ENCODE measurements at places on chromosomes 6 and 20.

DNA sequence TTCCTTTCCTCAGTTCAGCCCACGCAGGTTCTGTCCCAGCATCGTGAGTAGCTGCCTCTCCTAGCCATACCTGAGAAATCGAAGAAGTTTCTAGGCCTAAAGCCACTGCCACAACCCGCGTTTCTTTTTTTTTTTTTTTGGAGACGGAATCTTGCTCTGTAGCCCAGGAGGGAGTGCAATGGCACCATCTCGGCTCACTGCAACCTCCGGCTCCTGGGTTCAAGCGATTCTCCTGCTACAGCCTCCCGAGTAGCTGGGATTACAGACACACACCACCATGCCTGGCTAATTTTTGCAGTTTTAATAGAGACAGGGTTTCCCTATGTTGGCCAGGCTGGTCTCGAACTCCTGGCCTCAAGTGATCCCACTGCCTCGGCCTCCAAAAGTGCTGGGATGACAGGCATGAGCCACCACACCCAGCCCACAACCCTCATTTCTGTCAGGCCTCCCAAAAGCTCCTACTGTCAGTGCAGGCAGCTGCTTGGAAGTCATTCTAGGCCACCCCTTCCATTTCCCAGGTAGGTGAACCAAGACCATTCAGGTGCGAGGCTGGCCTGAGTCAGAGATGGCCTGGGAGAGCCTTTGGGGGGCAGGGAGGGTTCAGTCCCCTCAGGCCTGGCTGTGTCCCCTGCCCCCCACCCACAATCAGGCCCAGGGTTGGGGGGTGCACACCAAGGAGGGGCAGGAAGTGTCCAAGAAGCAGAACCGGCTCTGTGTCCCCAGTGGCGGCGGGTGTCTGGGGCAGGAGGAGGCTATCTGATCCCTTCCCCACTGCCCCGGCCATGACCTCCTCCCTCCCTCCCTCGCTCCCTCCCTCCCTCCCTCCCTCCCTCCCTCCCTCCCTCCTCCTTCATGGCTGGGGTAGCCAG lies 47.2 kb downstream of the NOL4L start:
- DNase-seq = peak; percentile 37

DNA sequence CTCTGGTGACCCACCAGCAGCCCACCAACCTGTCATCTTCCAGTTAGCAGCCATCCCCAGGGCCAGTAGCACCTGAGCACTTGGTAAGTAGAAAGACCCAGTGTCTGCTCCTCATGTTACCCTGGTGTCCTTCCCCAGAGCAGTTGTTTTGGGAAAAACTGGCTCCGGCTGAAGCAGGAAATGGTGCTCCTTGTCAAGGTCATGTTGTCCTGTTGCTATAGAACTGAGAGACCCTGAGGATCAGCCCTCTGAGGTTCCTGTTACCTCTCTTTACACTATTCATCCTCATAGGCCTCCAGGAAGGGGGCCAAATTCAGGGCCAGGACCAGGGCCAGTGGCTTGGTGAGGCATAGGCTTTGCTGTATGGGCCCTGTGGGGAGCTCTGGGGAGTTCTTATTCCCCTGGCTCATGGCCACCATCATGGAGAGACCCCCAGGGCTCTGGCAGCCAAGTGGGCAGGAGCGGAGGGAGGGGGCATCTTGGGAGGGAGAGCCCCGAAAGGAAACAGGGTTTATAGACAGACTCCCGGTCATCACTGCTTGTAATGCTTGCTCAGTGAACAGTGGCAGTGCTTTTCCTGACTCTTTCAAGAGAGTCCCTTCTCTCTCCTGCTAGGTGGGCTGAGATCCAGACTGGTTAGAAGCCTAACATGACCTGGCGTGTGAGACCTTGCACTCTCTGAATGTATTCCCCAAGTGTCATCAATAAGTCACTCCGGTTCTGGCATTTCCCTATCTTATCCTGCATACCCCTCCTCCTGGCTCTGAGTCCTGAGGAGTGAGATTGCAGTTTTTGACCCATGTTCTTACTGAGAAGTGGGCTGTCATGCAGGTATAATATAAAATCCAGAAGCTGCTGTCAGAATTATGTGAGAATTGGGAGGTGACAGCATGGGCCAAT lies 50.7 kb downstream of the PPARD start:
- DNase-seq = no peak

DNA sequence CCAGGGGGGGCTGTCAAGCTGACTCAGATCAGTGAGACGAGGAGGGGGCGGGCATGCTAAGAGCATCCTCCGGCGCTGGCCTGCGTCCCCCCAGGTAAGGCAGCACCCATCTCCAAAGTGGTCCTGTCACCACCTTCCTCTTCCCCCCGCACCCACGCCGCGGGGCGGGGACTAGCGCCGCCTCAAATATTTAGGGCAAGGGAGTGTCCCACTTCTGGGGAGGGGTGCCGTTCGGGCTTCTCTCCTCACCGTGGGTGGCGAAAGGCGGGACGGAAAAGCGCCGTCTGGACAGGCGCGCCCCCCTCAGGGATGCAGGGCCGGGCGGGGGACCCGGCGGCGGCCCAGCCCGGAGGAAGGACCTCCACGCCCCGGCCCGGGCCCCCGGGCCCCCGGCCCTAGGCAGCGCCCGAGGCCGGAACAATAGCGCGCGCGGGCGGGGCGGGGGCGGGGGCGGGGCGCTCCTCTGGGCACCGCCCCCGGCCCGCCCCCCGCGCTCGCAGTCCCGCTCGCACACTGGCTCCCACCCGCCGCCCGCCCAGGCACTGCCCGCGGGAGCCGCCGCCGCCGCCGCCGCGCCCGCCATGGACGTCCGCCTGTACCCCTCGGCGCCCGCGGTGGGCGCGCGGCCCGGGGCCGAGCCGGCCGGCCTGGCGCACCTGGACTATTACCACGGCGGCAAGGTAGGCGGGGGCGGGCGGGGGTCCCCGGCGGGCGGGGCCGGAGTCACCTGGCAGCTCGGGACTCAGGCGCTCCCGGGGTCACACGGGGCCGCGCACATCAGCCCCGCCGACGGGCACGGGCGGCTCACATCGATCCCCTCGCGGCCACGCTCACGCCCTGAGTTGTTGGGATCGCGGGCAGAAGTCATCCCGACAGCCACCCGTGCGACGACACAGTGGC lies at the start of gene TOX2:
Gene TOX2, plus strand, starts transcription at position 542 of the 900 bp plus-strand sequence. Its CDS starts 40 bp downstream, at position 582.
- DNase-seq = peak; percentile 69

DNA sequence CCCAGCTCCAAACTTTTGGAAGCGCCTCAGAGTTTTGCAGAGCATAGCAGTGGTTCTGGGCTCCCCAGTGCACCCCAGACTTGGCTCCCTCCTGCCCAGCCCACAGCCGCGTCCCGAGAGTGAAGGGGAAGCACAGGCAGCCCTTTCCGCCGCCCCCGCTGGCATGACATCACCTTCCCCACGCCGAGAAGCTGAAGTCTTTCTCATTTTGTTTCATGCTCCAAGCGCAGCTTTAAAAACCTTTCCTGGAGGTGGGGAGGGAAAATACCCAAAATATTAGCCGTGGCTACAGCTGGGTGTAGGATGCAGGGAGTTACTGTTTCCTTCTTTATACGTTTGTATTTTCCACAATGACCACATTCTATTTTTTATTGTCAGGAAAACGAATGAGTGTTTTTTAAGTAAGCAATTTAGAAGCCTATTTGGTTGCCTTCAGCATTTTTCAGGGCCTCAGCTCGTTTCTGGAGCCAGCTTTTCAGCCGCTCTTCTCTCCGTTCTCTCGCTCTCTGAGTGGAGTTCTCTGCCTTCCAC lies 72.9 kb downstream of the SNX5 start:
- DNase-seq = no peak

Measured in RPMI8226 (cell line).